ENCODE measurements at places on chromosomes 11 and 22. TPM values are rescaled to one million over a fixed set of nuclear protein-coding genes. Genes with fewer than 3 reads are reported as not detected.

GRCh38 chr22:45831394-45831793 is 145.6 kb downstream of the WNT7B start:
- no peak for DNase-seq

DNA sequence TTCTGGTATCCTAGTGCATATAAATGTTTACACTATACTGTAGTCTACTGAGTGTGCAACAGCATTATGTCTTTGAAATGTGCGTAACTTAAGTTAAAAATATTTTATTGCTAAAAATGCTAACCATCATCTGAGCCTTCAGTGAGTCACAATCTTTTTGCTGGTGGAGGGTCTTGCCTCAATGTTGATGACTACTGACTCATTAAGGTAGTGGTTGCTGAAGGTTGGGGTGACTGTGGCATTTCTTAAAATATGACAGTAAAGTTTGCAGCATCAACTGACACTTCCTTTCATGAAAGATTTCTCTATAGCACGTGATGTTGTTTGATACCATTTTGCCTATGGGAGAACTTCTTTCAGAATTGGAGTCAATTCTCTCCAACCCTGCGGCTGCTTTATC is 8.5 kb upstream of the CREBZF start:
- DNase-seq, result no peak

DNA sequence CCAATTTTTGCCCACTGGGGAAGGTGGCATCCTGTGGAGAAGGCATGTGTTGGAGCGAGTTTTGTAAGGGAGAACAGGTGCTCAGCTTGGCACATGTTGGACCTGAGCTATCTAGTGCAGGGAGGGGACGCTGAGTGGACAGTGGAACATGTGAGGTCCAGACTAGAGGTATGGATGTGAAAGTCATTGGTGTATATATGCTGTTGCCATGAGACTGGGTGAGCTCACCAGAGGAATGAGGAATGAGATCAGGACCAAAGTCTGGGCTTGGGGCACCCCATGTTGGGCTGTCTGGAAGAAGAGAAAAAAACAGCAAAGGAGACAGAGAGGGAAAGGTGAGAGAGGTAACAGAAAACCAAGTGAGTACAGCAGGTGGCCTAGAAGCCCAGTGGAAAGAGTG is 12.3 kb upstream of the SYT7 start:
- no peak for DNase-seq

DNA sequence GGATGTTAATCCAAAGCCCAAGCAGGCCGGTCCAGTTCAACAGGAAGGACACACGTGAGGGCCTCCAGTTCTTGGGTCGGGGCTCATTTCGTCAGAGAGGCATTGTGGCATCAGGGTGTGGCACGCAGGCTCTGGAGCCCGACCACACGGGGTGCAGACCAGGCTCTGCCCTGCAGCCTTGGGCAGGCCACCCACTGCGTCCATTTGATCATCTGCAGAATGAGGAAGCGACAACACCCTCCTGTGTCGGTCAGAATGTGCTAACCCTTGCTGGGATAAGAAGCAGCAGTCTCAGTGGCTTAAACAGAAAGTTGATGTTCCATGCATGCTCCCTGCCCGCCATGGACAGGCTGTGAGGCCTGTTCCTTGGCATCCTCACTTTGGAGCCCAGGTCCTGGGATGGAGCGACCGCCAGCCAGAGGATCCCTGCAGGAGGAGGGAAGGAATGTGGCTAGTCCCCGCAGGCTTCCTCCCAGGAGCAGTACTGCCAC is 10.8 kb downstream of the RIBC2 start:
- no peak for DNase-seq

DNA sequence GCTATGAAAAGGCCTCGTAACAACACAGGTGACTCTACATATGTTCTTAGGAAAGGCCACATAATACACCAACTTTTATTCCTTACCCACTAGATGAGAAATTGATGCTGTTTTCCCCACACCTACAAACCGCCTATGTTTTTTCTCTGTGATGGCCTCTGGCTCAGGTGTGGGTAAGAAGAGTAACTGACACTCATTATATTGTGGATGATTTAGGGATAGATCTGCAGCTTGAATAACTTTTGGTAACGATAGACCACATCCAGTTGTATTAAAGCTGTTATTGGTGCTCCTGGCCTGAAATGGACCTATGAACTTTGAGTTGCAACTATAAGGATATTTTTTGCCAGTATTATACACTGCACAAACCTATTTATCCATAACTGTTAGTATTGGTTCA is 3.6 kb downstream of the LDHA start:
- DNase-seq, result no peak

- DNase-seq, result peak; percentile 50
Measured at GRCh38 chr11:78050964-78051831, 12.5 kb upstream of the THRSP start.

DNA sequence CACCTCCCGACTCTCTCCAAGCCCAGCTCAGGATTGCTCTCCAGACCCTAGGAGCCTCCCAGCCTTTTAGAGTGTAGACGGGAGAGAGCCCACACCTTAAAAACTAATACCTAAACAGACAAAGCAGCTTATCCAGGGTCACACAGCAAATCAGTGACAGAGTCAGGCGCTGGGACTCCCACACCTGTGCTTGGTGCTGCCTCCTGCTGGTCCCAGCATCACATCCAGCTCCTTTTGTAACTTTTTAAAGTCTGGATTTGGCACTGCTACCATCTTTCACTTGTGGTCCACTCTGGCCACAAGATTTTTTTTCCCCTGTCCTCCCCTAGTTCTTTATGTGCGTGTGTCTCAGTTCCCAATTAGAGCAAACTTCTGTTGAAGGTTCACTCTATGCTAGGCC is 4.7 kb downstream of the ANO1 start:
- DNase-seq, result no peak

- peak; percentile 54 for DNase-seq
Measured at GRCh38 chr11:57515332-57516060, at the start of gene SLC43A1. SLC43A1 (minus strand) TSS chr11:57515702; CDS start chr11:57514111, 1,591 bp downstream.

DNA sequence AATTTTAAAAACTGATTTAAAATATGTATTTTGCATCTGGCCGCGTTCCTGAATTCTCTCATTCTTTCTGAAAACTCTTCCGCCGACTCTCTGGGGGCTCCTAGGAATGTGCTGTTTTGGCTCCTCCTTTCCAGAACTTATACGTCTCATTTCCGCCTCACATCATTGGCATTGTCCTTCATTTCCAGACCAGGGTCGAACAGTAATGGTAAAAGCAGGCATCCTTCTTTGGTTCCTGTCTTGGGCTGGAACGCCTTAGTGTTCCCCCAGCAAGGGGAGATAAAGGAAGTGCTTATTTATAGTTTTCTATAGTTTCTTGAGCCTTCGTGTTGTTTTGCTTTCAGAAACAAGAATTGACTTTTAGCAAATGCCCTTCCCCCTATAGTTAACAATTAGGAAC is 10.9 kb upstream of the TNNT3 start:
- no peak for DNase-seq

GRCh38 chr11:11373934-11374333 is 20.9 kb upstream of the CSNK2A3 start:
- no peak for DNase-seq

GRCh38 chr22:25829808-25830777 is 88.1 kb downstream of the MYO18B start:
- DNase-seq, result no peak

GRCh38 chr11:64268025-64268892 is 16.2 kb downstream of the BAD start:
- no peak for DNase-seq

DNA sequence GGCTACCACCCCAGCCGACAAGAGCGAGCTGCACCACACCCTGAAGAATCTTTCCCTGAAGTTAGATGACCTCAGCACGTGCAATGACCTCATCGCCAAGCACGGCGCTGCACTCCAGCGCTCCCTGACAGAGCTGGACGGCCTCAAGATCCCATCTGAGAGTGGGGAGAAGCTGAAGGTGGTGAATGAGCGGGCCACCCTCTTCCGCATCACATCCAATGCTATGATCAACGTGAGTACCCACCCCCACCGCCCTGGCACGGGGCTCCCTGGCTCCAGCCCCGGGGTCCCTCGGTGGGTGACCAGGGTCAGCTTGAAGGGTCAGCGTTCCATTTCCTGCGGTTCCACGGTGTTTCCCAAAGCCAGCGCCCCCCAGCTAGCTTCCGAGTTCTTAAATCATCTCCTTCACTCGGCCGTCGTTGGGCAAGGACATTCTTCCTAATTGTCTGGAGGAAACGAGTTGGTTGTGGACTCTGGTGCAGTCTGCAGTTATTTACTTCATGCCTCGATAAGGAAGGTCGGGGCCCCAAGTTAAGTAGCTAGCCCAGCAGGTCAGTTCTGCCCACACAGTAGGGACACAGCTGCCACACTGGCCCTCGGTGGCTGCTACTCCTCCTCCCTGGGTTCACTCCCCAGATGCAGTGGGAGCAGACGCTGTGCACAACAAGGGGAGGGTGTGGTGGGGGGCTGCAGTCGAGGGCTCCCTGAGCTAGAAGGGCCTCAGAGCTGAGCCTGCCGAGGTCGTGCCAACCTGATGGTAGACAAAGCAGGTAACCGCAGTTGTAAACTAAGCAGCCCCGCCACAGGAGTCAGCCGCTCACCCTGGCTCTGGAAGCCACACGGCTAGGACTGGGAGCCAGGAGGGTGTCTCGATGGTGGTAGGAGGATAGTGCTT is 97.9 kb downstream of the MORC2 start:
- peak; percentile 20 for DNase-seq

DNA sequence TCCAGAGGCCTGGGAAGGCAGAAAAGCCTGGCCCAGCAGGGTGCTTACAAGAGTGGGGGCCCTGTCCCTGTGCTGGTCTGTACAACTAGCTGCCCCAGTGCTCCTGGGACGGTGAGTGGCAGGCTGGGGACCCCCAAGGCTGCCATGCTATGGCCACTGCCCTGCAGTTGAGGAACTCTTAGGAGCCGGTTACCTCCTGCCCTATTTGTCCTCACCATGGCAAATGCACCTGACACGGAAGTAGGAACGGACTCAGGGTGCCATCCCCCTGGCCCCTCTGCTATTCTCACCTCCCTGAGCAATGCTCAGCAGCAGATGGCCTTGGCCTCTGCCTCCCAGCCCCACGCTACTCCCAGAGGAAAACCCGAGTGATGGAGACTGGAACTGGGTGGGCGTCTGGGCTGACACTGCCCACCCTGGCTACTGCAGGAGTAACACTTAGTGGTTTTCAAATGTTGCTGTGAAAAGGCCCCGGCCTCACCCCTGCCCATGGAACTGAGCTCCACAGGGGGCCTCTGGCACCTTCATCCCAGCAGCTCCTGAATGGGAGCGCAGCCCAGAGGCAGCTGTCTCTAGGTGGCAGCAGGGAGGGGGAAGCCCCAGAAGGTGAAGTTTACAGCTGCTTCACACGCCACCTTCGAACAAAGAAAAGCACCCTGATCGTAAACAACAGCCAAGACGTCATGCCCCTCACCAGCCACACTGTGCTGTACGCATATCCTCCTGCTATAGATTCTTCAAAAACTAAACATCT is 105.3 kb downstream of the CTTN start:
- DNase-seq, result peak; percentile 54

- no peak for DNase-seq
Measured at GRCh38 chr22:38479096-38479837, 11.4 kb downstream of the KDELR3 start.

DNA sequence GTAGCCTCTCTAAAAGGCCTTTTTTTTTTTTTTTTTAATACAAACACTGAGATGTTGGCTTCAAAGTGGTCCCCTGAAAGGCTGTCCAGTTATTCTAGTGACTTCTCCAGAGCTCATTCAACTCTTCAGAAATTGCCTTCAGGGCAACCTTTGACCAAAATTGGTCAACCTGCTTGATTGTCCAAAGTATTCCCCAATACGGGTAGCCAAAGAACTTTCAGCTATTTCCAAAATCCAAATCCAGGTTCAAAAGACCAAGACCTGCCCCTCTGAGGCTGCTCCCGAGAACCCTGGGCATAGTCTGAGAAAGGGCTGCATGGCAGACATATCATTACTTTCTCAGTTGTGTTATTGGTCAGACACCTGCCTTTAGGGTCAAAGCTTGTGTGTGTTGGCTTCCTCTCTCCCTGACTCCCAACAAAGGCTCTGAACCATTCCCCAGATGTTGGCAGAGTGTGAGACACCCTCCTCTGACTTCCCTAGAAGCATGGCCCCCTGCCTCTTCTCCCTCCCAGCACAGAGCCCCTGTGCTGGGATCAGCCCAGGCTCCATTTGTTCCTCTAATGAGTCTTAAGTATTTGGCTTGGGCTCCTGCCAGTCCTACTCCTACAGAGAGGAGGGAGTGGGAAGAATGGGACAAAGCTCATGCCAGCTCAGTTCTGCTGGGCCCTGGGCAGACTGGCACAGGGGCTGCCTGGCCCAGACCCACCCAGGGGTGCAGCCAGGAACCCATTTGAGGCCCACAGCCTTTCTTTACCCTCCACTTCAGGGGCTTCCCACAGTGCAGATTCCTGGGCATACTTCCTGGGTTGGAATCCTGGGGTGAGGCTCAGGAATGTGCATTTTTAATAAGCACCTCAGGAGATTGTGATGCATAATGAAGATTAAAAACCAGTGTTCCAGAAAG is 30.3 kb downstream of the TNKS1BP1 start:
- DNase-seq, result no peak

DNA sequence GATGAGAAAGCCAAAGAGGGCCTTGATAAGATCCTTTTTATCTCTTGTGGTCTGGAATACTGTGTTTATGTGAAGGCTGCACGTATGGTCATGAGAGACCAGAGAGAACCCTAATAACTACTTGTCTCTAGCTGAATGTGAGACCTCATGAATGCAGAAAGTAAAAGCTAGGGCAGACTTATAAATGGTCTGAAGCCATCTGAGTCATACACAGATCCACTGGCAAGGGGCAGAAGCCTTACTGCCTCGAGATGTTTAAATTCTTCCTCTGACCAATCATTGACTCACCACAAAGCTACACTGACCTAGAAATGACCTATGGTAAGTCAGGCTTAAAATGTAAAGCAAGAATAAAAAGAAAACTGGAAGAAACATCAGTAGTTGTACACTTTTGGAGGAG is 22.7 kb upstream of the OR4B1 start:
- no peak for DNase-seq

DNA sequence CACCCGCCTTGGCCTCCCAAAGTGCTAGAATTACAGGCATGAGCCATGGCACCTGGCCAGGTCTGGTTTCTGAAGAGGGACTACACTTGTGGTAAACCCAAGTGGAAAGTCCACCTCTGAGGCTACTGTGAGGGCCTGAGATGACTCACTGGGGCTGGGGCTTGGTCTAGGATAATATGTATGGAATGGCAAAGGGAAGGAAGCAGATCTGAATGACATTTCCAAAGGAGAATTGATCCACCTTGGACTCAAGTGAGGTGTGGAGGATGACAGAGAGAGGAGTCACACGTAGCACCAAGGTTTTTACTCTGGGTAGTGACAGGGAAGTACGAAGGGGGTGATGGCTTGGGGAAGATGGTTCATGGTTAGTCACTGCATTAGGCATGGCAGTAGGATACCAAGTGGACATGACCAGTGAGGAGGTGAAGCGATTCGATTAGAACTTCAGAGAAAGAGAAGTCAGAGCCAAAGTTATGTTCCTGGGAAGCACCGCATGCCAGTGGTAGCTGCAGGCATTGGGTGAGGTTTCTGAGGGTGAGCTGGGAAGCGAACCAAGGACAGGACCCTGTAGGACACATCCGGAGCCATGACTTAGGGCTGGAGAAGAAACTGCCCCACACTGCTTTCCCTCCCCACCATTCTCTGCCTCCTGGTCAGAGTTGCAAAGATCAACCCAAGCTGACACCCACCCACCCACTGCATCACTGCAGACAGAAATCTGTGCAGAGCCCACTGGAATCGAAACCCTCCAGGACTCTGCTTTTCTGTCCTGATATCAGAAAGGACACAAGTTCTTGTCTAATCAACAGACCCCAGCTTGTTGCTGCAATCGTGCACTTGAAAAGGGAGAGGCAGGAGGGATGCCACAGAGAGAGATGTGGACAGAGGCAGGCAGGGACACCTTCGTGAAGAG is 13.0 kb upstream of the BCL9L start:
- no peak for DNase-seq

The POLD4 gene
- total RNA-seq, result 22.3 TPM

The QSER1 gene
- total RNA-seq, result 139 TPM

The OSBP2 gene
- 3.6 TPM for total RNA-seq

The DGCR6 gene
- 2.2 TPM for total RNA-seq

The PLAAT4 gene
- 3.5 TPM for total RNA-seq
